ENCODE measurements at places on chromosomes 7 and 10.

GRCh38 chr7:97971120-97971989 lies 18.6 kb downstream of the OCM2 start:
- peak; percentile 11 for DNase-seq

- DNase-seq = no peak
These were observed 13.5 kb downstream of the RPA3 start for GRCh38 chr7:7704867-7705266.

GRCh38 chr10:126247446-126247975 lies 140.8 kb downstream of the ADAM12 start:
- no peak for DNase-seq

GRCh38 chr10:78467496-78468106 lies 433.9 kb downstream of the RPS24 start:
- DNase-seq = no peak

DNA sequence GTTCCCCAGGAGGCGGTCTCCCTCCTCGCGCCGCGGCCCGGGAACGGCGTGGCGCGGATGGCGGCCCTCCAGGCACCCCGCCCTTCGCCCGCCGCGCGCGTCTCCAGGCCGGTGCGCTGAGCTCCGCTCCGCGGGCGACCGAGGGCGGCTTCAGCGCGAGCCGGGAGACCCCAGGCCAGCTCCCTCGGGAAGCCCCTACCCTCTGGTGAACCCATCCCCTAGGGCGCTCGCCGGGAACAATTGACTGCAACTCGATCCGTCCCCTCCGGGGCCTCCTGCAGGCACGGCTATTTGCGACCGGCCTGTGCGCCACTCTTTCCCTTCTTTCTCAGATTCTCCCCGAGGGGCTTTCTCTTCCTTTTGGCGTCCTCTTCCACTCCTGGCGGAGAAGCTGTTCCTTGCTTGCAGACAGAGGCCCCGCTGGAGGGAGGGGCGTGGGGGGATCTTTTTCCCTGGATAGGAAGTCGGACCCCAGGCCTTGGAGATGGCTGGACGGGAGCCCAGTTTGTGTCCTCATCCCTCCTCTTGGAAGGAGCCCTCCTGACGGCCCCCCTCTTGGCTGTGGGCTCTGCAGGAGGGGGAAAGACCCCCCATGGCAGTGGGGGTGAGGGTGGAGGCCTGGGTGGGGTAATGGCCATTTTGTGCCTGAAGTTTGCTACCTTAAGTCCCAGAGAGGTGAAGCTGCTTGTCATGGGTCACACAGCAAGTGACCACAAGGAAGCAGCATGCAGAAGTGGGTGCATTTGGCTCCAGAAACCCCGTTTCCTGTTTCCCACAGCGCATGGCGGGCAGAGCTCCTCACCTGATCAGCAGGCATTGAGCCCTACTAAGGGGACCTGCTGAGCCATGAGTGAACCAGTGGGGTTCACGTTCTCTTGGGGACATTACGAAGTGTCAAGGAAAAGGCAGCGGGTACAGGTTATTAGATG lies 171.2 kb upstream of the TNRC18 start:
- peak; percentile 24 for DNase-seq

DNA sequence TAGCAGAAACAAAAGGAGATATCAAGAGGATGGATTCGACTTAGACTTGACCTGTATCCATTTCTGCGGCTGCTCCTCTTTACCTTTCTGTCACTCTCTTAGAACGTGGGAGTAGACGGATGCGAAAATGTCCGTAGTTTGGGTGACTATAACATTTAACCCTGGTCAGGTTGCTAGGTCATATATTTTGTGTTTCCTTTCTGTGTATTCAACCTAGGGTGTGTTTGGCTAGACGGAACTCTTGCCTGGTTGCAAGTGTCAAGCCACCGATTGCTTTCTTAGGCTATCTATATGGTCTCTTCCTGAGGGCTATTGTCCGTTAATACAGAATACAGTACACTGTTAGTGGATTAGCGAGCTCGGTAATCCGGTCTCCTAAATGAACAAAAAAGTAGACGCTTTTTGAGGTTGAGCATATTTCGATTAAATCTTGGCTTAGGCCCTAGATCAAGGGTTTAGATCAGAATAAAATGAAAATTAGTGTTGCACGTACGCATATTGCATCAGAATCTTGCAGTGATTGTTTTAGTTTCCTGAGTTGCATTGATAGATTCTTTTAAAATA lies 1.2 kb downstream of the PTEN start:
- no peak for DNase-seq

DNA sequence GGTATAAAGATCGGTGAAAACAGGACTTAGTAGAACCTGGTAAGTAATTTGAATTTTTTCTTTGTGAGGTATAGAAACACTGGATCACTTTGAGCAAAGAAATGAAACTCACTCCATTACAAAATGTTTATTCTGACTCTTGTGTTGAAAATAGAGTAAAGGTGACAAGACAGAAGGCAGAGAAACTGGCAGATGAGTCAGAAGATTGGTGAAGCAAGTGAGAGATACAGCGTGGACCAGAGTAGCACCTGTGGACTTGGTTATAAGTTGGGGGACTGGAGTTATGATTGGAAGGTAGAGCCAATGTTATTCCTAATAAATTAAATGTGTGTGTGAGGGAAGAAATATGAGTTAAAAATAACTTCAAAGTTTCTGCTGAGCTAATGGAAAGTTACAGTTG lies 620.9 kb downstream of the ZWINT start:
- DNase-seq = no peak

GRCh38 chr10:30011396-30011795 lies 48.0 kb downstream of the JCAD start:
- no peak for DNase-seq

GRCh38 chr7:88761779-88762178 lies 2.3 kb downstream of the ZNF804B start:
- DNase-seq = no peak

DNA sequence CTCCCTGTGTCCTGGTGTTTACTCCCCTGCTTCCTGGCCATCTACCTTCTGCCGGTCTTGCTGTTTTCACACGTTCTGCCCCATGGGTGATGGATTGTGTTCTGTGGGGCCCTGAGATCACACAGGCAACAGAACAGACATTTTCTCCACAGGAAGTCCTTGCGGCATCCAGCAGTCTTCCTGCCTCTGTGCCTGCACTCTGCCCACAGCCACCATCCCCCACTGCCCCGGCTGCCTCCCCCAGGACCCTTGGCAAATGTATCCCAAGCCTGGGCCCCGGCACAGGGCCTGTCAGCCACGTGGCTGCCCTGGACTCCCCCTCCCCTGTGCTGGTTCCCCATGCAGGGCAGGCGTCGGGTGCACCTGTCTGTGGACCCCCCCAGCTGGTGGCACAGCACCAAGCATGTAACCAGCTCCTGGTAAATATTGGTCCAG lies 184.2 kb downstream of the WDR37 start:
- DNase-seq = no peak

DNA sequence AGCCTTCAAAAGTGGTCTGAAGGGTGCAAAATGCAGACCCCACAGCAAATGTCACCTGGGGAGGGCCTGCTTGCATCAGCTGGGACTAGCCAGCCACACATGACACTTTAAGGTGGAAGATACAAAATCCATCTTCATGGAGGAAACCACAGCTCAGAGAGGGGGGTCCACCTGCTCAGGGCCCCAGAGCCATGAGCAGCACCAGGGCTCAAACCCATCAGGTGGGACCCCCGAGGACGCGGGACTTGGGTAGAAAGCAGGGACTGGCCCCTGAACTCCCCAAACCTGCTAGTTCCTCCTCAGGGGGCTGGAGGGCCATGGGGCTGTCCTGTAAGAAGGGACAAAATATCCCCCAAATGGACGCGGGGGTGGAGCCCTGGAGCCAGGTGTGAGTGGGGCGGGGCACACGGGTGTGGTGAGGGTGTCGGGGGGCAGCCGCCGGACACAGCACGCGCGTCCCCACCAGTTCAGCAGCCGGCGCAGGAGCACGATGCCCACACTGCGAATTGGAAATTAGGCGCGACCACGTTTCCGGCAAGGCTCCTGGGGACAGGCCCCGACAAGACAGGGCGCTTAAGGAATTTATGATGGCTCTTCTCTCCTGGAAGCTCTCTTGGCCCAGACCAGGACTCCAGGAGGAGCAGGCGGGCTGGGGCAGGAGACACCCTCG lies 8.0 kb downstream of the PDGFA start:
- no peak for DNase-seq

DNA sequence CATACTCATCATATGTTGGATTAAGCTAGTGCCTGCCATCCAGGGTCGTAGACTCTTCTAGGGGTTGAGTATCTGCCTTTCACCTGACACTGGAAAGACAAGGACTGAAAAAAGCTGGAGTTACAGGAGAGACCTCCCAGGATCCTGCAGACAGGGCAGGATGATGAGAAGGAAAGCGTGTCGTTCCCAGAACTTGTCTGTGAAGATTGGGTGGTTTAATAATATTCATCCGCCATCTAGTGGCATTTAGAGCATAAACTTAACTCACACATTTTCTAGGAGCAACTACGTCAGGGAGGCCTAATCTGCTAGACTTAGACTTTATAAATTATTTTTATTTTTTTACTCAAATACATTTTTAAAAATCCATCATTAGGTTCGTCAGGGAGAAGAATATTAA lies 59.6 kb downstream of the ADRB1 start:
- DNase-seq = no peak

DNA sequence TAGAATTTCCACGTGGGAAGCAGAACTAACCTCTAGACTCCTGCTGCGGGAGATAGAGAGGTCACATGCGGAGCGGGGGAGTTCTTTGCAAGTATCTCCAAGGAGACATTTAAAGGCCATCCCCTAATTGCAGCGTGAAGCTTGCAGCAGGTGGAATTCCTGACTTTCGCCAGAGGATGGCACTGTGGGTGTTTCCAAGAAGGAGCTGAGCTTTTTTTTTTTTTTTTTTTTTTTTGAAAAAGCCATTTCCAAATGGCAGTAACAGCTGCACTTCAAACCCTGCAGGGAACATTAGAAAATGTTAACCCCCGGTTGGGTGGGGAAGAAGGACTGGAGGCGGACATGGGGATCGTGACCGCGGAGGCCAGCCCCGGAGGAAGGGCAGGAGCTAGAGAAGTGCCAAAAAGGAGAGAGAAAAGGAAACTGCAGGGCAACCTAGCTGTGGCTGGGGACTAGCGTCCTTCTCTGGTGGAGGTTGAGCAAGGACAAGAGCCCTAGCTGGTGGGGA lies 487.7 kb downstream of the TYW1 start:
- DNase-seq = peak; percentile 23

- DNase-seq = no peak
These were observed 3.7 kb downstream of the AGR2 start for GRCh38 chr7:16801111-16801542.

GRCh38 chr7:121204537-121204936 lies 124.3 kb upstream of the WNT16 start:
- DNase-seq = no peak

DNA sequence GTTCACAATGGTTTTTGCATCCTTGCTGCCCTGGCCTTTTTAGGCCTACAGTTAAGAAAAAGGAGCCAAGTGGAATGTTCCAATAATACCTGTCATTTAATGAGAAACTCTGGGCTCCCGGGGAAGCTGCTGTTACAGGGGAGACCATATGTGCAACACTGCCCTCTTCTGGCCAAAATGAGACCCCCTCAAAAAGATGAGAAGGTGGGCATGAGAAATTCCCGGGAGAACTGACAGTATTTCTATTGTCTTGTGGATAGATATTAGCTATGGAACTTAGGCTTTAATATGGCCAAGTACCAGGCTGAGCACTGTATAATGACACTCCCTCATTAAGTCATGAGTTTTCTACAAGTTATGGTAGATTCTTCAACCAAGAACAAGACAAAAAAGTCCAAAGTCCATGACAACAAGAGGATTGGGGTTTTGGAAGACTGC lies 99.4 kb downstream of the CCDC3 start:
- peak; percentile 64 for DNase-seq

Data from stimulated activated naive CD8-positive, alpha-beta T cell treated with anti-CD3 and anti-CD28 coated beads, Interleukin-15, Interleukin-2, amounts not matched to agents 100 U/mL and 50 U/mL, for 24 hours (primary cell).